Stimulated activated CD4-positive, alpha-beta T cell treated with anti-CD3 and anti-CD28 coated beads, Interleukin-2, amount 100 ng/mL, for 24 hours (primary cell): ENCODE measurements at places on chromosomes 2 and 18.

- DNase-seq: no peak
These were observed 90.2 kb downstream of the SLC5A7 start for GRCh38 chr2:108076527-108076926.

- DNase-seq: no peak
These were observed 46.1 kb downstream of the SPRED2 start for GRCh38 chr2:65386344-65386743.

DNA sequence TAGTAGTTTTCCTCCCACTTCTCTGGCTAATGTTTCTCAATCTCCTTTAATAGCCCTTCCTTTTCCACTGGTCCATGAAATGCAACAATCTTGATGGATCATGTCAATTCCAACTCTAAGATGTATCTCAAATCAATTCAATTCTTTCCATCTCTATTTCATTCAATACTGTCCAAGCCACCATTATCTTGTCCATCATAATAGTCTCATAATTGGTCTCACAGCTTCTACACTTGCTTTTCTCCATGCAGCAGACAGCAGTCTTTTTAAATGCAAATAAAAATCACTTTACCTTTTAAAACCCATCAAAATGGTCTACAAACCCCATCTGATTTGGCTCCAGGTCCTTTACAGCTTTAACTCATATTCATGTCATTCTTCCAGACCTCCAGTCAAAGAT is 226.6 kb downstream of the EPHA4 start:
- no peak for DNase-seq

DNA sequence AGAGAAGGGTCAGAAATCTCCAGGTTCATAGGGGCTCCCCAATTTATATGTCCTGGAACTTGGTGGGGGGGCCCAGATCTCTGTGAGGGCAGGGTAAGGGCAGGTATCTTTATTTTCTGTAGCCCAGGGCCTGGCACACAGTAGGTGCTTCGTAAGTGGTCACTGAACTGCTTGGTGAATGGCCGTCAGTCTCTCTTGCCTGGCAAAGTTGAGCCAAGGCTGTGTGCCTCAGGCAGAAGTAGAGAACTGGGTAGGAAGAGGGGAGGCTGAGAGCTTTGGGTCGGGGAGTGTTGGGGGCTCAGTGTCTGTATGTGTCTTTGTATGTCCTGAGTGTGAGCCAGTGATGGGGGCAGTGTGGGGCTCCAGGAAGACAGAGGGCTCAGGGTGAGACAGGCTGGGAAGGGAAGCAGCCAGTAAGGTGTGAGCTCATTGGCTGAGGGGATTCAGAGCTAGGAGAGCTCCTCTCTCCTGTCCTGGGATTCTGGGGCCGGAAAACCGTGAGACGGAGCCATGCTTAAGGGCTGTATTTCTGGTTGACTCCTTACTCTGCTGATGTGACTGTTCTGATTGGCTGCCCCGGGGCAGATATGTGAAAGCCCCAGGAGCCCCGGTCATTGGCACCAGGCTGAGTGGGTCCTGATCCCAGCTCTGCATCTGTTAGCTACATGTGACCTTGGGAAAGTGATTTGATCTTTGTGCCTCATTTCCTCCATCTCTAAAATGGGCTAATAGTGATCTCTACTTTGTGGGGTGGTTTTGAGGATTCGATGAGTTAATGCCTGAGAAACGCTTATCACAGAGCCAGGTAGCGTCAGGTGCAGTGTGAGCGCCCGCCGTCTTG is 30.3 kb downstream of the STEAP3 start:
- DNase-seq: no peak

DNA sequence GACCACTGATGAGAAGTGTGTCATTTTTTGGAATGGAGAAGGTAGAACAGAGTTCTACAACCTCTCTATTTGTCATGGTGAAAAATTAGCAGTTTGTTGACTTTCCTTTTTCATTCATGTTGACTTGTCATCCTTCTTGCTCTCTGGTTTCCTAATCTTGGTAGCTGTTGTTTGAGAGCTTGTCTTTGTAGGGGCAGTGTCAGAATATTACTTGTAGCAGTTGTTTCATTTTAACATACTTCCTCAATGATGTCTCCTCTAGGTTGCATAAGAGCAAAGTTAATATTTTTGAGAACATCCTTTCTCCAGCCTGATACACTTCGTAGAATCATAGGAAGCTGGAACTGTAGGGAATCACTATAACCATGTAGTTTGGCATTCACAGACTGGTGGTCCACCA is 368.2 kb upstream of the FANCL start:
- DNase-seq: no peak

- no peak for DNase-seq
These were observed 80.5 kb downstream of the EHBP1 start for GRCh38 chr2:62785810-62786597.

DNA sequence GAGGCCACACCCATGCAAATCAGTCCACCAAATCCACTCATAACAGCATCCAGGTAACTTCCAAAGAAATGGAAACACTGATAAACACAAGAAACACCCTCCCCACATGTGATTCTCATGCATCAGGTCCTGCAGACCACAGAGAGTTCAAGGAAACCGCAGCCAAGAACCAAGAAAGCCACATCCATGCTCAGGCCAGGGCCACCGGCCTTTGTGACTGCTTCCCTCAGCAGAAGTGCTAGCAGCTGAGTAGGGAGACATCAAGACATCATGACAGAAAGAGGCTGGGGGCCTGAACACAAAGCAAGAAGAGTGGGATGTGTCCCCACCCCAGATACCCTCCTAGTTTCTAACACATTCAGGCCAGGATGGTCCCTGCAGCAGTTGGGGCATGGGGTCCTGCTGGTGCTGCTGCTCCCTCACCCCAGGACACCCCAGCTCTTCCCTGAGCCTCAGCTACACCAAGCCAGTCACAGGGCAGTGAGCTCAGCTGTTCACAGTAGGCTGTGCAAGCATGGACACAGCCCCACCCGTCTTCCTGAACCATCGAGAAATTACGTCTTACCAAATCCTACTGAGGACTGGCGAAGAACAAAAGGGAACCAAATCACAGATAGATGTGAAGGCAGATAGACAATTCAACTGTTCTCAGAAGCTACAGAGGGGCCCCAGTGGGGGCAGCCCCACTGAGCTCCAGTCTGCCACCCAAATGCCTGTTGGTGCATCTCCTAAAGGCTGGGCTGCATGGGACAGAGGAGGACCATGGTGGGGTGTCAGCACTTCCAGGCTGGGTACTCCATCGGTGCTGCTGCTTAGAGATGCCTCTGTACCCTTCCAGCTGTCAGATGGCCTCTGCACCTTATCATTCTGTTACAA is 60.9 kb downstream of the HDAC4 start:
- DNase-seq: no peak

DNA sequence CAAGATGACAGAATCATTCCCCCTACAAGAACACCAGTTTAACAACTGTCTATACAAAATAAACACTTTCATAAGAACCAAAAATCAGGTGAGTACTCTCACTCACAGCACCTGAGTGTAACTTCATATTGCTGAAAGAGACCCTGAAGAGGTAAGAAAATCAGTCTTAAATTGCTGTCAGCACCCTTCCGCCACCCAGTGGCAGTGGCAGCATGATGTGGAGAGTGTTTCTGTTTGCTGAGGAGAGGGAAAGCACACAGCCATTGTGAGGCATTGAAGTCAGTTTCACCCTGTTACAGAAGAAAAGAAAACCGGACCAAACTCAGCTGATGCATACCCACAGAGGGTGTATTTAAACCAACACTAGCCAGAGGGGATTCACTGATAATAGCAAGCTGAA is 1240.8 kb upstream of the CRIM1 start:
- no peak for DNase-seq

DNA sequence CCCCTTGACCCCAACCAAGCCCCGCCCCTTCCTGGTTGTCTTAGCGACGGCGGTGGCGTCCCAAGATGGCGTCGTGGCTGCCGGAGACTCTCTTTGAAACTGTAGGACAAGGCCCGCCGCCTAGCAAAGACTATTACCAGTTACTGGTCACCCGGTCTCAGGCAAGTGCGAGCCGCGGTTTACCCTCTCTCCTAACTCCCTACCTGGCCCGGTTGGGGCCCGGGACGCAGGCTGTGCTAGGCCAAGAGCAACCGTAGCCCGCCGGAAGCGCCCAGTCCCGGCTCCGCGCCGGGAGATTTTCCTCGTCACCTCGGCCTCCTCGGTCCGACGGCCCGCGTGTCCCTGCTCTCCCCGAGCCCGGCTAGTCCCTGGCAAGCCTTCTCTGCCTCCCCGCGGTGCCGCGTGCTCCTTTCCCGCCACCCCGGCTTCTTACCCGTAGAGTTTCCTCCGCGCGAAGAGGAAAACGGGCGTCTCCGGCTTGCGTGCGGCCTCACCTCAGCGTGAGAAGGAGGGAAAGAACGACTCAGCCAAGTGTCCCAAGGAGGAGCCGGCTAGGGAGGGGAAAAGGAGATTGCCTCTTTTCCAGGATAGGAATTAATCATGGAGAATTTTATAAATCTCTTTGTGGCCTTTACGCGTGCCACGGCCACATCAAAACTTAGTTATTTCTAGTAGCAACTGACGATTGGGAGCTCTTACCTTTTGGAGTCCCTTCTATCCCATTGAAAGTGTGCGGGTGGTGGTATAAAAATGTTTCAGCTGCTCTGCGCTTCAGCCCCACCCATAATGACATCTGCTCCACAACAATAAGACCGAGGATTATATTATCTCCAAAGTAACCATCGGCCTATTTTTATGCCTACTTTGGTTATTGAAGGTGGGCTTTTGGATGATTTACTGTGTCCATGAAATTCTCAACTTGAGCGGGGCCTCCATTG is at the start of gene FBXO36:
Gene FBXO36, plus strand, starts transcription at position 55 of the 938 bp plus-strand sequence. Its CDS starts 11 bp downstream, at position 66.
- peak; percentile 93 for DNase-seq

- DNase-seq: no peak
These were observed 18.6 kb upstream of the ESPNL start for GRCh38 chr2:238081561-238081960.

- no peak for DNase-seq
These were observed 580.9 kb downstream of the NYAP2 start for GRCh38 chr2:225980372-225980771.
